NCI-H460 (cell line): ENCODE measurements at places on chromosomes 3 and 15. TPM values are rescaled to one million over a fixed set of nuclear protein-coding genes. Genes with fewer than 3 reads are reported as not detected.
A peak's percentile ranks its signal among the peaks of the same experiment; 100 is the strongest.

SCAANT1 gene
- not detected in 2 replicates for total RNA-seq

DNA sequence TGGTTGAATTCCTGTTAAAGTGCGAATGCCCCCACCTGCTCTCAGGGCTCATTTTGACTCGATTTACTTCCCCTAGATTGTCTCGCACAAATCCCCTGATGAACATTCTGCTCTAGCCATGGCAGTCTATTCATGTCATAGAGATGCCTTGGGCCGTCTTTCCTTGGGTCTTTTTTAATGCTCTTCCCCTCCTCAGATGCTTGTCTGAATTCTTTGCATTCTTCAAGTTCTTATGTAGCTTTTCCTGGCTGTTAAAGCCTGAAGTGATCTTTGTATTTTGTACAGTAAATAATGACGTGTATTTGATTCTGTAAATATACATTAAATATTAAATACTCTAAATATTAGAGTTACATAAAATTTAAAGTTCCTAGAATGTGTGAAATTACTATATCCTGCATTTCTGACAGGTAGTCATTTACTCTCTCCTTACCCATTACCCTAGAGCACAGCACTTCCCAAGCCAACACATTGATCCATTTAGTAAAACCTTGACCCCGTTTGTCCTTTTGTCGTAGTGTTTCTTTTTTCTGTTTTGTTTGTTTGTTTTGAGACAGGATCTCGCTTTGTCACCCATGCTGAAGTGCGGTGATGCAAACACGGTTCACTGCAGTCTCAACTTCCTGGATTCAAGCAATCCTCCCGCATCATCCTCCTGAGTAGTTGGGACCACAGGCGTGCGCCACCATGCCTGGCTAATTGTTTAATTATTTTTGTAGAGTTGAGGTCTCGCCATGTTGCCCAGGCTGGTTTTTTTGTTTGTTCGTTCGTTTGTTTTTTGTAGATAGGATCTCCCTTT lies 47.9 kb downstream of the YEATS2 start:
- DNase-seq, result no peak

DNA sequence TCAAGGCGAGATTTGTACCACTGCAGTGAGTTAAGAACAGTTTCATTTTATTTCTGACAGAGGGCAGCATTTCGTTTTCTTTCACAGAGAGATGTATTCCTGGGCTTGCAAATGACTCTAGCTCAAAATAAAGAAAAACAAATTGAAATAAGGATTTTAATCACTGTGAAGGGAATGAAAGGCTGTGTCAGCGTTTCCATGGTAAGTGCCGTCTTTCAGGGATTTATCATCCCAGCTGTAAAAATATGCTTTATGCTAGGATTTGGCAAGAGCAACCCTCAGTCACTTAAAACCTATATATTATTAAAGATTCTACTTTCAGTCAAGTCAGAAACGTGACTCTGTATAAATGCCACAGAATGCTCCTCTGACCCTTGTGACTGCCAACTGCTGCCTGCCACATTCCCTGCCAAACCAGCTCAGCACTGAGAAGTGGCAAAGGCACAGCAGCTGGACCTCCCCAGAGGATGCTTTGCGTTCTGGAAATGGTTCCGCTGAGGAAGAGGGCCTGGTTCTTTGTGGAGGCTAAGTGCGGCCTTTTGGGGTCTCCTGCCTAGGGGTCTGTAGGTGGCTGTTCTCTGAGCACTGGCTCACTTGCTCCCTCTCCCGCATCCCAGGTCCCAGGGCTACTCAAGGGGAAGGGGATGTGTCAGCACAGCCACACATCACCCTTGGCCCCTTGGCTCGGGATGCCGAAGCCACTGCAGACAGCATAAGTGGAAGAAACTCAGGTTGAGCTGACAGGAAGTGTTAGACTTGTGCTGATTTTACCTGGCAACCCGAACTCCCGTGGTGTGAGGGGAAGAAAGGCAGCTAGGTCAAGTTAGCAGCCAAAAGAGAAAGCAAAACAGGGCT lies 56.6 kb upstream of the POMGNT2 start:
- peak; percentile 2 for DNase-seq

- no peak for DNase-seq
Measured at GRCh38 chr3:104291878-104292277, 1074.8 kb upstream of the ALCAM start.

- no peak for DNase-seq
Measured at GRCh38 chr15:74815121-74815934, 2.7 kb downstream of the LMAN1L start.
